ENCODE measurements at places on chromosomes 5 and 9.
A peak's percentile ranks its signal among the peaks of the same experiment; 100 is the strongest.

GRCh38 chr9:27304521-27304920 is 7.6 kb upstream of the EQTN start:
- no peak for DNase-seq

DNA sequence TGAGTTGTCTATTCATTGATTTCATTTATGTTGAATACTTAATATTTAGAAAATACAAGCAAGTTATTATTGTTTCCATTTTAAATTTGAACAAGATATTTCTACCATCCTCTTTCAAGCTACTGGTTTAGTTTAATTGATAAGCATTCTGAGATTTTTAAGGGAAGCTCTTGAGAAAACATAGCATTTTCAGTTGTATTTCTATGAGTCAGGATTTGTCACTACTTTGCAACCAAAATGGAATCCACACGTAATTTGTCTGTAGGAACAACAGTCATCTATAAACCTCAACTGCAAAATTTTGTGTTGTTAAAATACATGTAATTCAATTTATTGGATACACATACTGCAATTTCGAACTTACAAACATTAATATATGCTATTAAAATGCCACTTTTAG is 74.0 kb downstream of the PRR16 start:
- DNase-seq, result no peak

DNA sequence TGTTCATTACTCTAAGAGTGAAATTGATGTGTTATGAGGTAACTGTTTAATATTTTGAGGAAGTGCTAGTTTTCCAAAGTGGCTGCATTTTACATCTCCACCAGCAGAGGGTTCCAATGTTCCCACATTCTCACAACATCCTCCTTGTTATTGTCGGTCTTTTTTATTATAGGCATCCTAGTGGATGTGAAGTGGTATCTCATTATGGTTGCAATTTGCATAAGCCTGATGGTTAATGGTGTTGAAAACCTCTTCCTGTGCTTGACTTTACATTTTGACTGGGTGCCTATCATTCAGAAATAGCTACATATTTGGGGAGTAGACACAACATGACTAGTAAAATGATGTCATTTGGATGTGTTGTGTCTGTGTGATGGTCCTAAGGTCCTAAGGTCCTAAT is 143.6 kb downstream of the MRPS30 start:
- DNase-seq, result peak; percentile 52

GRCh38 chr9:85685081-85685480 is 56.7 kb downstream of the AGTPBP1 start:
- no peak for DNase-seq

DNA sequence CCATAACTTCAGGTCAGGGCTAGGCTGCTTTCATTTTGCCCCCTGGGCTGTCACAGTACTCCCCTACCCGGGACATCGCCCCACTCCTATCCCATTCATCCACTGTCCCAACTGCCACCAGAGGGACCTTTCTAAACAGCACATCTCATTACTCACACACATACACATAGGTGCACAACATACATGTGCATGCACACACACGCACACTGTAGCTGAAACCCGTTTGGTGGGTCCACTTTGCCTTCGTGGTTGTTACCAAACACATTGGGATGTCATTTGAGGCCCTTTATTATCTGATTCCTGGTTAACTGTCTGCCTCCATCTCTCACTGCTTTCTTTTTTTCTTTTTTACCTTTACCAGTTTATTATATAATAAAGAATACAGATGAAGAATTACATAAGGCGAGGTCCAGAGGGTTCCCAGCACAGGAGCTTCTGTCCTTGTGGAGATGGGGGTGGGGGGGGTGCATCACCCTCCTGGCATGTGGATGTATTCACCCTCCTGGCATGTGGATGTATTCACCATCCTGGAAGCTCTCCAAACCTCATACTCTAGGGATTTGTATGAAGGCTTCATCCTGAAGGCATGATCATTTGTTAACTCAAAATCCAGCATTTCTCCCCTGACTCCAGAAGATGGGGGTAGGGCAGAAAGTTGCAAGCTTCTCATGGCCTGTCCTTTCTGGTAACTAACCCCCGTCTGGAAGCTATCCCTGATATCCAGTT is 186.0 kb downstream of the GOLPH3 start:
- DNase-seq, result peak; percentile 88

- no peak for DNase-seq
Measured at GRCh38 chr9:127295005-127295404, 30.4 kb downstream of the GARNL3 start.

DNA sequence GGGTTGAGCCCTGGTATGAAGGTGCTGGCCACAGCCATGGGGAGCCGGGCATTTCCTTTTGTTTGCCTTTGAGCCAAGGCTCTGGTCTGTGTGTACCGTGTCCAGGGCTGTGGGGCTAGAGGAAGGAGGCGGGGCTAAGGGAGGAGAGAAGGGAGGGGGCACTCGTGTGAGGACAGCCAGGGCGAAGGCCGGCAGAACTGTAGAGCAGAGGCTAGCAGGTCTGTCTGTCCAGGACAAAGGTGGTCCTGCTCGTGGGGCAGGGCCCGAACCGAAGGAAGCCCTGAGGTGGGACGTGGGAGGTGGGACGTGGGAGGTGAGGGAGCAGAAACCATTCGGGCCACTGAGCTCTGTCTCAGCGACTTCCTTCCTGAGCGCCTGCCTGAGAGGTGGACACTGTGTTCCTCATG is 41.3 kb upstream of the TESK1 start:
- peak; percentile 52 for DNase-seq

Measured in choroid plexus epithelial cell (primary cell).